NCI-H524 (cell line): ENCODE measurements at places on chromosomes 12 and 14.

- DNase-seq = no peak
Observed at GRCh38 chr12:75611041-75611440, 99.6 kb upstream of the KRR1 start.

DNA sequence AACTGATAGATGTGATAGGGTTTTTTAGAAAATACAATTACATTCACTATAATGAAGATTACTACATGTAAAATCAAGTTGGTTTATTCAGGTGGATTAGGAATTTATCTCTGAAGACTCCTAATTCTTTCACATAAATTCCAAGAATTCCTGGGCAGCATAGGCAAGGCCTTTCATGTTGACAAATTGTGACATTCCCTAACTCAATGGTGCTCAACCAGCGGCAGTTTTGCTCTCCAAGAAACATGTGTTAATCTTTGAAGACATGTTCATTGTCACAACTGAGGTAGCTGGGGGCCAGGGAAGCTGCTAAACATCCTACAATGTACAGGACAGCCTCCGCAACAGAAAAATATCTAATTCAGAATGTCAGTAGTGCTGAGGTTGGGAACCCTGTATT, 46.3 kb downstream of the PTPRQ start:
- DNase-seq = no peak

- DNase-seq = peak; percentile 14
Observed at GRCh38 chr12:22529281-22530060, 14.9 kb downstream of the C2CD5 start.

DNA sequence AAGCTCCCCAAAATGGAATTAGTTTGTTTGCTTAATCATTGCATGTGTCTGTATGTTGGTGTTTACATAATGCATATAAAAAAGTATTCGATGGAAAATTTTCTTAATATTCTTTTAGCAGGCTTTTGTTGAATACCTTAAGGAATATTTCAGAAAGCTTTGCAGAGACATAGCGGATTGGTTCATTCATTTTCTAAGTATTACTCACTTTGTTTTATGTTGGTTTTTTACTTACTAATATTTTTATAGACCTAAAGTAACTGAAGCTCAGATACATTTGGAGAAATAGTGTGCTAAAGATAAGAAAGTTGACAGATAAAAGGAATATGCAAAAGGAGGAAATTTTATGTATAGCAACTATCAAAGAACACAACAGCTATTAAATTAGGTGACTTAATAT, 191.0 kb downstream of the ERC1 start:
- no peak for DNase-seq

DNA sequence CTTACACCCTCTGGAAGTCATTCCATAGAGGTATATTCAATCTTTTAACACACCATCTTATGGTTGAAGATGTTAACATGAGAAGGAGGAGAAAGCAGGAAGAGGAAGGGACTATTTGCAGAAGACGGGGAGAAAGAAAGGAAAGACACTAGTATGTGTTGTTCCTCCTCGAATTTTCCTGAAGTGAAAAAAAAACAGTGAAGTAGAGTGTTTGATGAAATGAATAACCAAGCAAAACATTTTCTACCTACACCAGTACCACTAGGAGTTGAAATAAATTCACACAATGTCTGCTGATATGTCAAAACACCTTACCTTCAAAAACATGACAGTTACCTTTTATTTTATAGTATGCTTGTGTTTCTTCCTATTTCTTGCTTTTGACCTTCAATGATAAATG, 1.4 kb upstream of the CNOT2 start:
- no peak for DNase-seq

DNA sequence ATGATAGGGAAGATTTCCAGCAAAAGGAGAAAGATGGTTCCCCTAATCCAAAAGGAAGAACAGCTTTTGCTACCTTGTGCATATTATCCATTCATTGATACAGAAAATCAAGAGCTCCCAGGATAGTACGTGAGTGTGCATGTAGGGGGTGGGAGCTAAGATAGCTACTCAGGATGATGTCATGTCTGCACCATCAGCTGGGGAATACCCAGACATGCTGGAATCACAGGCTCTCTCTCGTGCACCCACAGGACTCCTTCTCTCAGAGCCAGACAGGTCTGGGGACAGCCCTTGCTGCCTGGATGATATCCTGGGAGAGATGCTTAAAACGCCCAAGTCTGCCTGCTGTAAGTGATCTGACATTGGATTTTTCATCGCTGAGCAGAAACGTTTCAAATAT, 38.9 kb downstream of the FOXN3 start:
- DNase-seq = no peak

GRCh38 chr12:77033658-77034536, 31.5 kb downstream of the E2F7 start:
- no peak for DNase-seq

- no peak for DNase-seq
Observed at GRCh38 chr12:131950182-131950913, 606 bp downstream of the EP400 start.

DNA sequence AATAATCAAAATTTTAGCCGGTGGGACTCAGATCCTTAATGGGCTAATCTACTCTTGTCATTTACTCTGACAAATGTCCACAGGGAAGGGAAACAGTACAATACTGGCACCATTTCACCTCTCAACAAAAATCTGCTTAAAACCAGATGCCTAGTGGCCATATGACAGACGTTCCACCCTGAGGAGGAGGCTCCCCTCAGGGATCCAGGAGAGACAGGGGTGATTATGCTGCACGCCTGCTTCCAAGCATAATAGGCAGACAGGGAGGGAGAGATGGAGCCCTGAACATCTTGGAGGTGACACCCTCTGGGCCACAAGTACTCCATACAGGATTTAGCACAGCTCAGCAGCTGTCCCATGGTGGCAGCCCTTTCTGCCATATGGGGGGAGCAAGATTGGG, 24.8 kb upstream of the AKAP6 start:
- DNase-seq = peak; percentile 100

- DNase-seq = no peak
Observed at GRCh38 chr12:59472273-59472672, 123.6 kb upstream of the SLC16A7 start.

- DNase-seq = peak; percentile 80
Observed at GRCh38 chr12:84912198-84913128, at the start of gene SLC6A15. TSS of gene SLC6A15 (minus strand) at chr12:84912799. CDS start at chr12:84892120, 20,679 bp downstream.

DNA sequence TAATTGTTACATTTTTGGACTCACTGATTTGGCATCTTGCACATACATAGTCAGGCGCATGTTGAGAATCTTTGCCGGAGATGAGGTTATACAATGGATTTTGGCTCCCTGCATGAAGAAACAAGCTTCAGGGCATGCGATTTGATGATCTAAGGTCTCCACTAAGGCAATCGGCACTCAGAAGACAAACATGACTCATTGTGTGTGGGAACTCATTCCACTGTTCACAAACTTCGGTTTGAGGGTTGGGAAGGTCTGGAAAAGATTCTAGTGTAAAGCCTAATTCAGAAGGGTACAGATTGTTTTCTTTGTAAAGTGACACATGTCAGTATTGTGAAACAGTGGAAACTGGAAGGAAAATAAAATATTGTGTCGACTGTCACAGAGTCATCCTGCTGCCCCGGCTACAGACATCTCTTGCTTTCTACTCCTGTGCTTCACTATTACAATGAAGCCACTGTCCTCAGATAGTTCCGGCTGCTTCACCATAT, 192.6 kb upstream of the HMGA2 start:
- DNase-seq = no peak

DNA sequence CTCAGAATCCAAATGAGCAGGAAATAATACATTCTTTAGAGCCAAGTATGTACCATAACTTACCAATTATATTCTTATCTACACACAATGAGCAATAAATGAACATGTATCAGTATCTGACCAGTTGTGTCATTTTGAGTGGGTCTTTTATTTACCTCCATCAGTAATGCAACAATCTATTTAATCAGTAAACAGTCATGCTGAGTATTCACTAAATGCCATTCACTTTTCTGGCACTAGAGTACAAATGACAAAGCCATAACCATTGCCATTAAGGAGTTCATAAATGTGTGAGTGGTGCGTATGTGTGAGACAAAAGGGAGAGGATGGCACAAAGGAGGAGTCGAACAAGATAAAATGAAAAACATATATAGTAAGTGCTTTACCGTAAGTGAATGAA, 1.5 kb upstream of the STRAP start:
- no peak for DNase-seq
